ENCODE measurements at places on chromosomes 11 and 22.

DNA sequence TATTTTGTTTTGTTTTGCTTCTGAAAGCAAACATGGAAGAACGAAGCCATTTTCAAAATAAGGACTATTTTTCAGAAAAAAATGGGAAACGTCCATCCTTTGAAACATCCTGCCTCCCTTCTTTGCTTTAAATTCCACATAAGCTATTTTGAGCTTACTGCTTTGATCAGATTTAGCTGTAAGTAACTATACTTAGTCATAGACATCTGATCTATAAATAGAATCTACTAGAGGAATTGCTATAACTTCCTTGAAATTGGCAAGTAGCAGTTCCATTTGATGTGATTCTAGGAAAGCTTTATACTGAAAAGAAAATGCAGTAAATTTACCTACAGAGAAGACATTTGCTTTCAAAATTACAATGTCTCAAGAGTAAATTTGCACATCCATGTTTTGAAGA is 305.8 kb downstream of the TTC28 start:
- H3K4me3 ChIP-seq = no peak overlapping the region
- H3K27me3 ChIP-seq = no peaks in the 10 kb centered on the region
- no peak for DNase-seq
- H3K27ac ChIP-seq = no peak overlapping the region

DNA sequence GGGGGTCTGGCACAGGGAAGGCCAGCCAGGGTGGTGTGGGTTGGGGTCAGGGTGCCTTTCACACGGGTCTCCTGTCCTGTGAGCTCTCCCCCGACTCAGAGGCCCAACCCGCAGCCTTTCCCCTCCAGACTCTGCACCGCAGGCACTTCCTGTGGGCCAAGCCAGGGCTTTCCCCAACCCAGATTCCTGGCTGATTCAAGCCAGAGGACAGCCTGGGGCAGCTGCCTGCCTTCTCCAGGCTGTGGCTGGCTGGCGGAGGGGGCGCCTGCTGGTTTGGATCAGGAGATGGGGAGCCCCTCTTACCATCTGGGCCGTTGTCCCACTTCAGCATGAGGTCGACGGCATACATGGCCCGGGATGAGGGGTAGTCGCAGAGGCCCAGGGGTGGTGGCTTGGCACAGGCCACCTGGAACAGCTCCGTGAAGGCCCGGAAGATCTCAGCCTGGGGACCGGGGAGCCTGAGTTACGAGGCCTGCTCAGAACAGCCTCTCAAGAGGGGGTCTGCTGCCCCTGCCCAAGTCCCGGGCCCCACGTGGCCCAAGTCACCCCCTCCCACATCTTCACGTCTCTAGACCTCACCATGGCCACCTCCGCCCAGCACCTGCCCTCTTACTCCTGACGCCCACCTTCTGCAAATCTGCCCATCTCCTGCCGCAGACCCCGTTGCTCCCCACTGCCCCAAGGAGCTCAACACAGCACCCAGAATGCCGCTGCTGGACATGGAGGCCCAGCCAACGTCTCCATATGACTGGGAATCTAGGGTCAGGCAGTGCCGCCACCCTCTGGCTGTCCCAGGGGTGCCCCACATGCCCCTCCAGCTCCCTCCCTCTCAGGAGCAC is 17.3 kb downstream of the TSPO start:
- no peak overlapping the region for H3K4me3 ChIP-seq
- no peak overlapping the region for H3K27ac ChIP-seq
- H3K4me1 ChIP-seq = no peaks in the 10 kb centered on the region
- peaks cover 22% of the 10 kb centered on the region for H3K36me3 ChIP-seq
- DNase-seq = no peak

- H3K4me3 ChIP-seq = no peak overlapping the region
- no peak for DNase-seq
- peaks cover 36% of the 10 kb centered on the region for H3K4me1 ChIP-seq
- no peaks in the 10 kb centered on the region for H3K27me3 ChIP-seq
- H3K27ac ChIP-seq = peak overlapping the region; percentile 44
Observed at GRCh38 chr11:86174101-86175046, 70.2 kb upstream of the EED start.

DNA sequence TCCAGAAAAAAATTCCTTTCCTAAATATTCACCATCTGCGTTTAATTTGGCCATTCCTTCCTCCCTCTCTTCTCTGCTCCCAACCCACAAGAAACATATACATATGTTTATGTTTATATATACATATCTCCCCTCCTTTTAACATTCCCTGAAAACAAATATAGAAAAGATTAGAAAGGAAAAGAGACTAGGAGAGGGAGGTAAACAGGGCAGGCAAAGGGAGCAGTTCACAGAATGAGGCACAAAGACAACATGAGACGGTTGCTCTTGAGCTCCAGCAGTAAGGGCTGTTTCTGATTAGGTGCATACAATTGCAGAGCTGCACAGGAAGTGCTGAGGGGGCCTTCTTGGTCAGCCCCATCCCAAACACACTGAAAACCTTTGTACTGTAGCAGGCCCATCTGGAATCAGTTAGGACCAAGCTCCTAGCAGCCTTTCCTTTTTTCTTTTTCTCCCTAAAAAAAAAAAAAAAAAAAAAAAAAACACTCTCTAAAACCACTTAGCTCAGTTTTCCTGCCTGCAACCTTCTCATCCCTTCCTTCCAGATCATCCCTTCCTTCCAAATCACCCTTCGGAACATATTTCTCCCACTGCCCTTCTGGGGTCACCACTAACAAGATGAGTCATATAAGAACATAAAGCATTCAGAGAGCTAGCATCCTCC is 57.0 kb downstream of the RBFOX2 start:
- DNase-seq = no peak
- H3K27me3 ChIP-seq = peaks cover 3% of the 10 kb centered on the region
- H3K4me3 ChIP-seq = no peak overlapping the region
- H3K36me3 ChIP-seq = no peaks in the 10 kb centered on the region
- H3K4me1 ChIP-seq = peaks cover 2% of the 10 kb centered on the region

DNA sequence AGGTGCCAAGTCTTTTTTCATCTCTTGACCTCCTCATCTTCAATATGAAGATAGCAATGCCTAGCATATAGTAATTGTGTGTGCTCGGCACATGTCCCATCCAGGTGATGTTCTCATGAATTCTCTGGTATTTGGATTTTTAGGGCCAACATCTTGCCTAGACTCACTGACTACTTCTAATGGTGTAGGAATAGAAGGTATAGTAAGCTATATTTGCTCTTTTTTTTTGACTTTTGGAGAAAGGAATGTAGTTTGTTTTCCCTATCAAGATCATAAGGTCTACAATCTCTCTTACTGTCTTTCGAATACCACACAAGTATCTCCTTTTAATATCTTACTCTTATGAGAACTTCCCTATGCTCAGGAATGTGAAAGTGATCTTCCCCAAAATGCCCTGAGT is 3.2 kb downstream of the HBD start:
- DNase-seq = no peak
- H3K27me3 ChIP-seq = peaks cover 4% of the 10 kb centered on the region
- H3K36me3 ChIP-seq = no peaks in the 10 kb centered on the region
- no peak overlapping the region for H3K27ac ChIP-seq
- no peak overlapping the region for H3K4me3 ChIP-seq
- H3K4me1 ChIP-seq = no peaks in the 10 kb centered on the region

DNA sequence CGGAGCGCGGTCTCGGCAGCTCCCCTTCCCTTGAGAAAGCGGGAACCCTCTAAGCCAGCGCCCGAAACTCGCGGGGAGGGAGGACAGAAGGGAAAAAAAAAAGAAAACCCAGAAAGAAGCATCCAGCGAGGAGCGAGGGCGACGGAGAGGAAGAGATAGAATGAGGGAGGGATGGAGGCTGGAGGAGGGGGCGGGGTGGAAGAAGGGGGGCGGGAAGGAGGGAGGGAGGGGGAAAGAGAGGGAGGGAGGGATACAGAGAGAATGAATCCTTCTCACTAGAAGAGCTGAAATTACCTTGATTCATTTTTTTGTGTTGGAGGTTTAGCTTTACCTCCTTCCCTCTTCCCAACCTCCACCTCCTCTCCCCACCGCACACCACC is 19.3 kb upstream of the BDNF start:
- no peak for DNase-seq
- peaks cover 62% of the 10 kb centered on the region for H3K27me3 ChIP-seq
- H3K4me1 ChIP-seq = peaks cover 4% of the 10 kb centered on the region

GRCh38 chr11:42003801-42004200 is 544.3 kb upstream of the LRRC4C start:
- DNase-seq = no peak
- no peaks in the 10 kb centered on the region for H3K4me1 ChIP-seq
- no peak overlapping the region for H3K4me3 ChIP-seq
- H3K27me3 ChIP-seq = peaks cover 1% of the 10 kb centered on the region

- H3K27me3 ChIP-seq = peaks cover 2% of the 10 kb centered on the region
- no peaks in the 10 kb centered on the region for H3K4me1 ChIP-seq
- no peaks in the 10 kb centered on the region for H3K36me3 ChIP-seq
Observed at GRCh38 chr22:44291674-44292360, 20.9 kb downstream of the SHISAL1 start.

DNA sequence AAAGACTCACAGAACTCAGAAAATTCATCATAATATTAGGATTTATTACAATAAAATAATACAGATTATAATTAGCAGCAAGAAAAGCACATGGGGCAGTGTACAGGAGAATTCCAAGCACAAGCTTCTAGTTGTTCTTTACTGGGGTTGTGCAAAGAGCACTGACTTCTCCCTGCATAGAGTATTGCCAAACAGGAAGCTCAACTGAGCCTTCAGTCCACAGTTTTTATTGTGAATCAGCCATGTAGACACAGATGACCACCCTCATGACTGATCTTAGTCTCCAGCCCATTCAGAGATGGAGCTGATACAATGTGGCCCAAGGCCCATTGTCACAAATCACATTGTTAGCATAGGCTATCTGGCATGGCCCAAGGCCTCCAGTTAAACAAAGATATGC is 798.9 kb downstream of the KCNA4 start:
- DNase-seq = no peak
- no peaks in the 10 kb centered on the region for H3K4me1 ChIP-seq
- H3K27me3 ChIP-seq = no peaks in the 10 kb centered on the region
- H3K4me3 ChIP-seq = no peak overlapping the region
- no peaks in the 10 kb centered on the region for H3K36me3 ChIP-seq
- H3K27ac ChIP-seq = no peak overlapping the region

GRCh38 chr11:34630544-34630943 is 9.7 kb downstream of the EHF start:
- no peak overlapping the region for H3K27ac ChIP-seq
- H3K4me3 ChIP-seq = no peak overlapping the region
- H3K27me3 ChIP-seq = peaks cover 18% of the 10 kb centered on the region
- H3K4me1 ChIP-seq = peaks cover 9% of the 10 kb centered on the region
- no peaks in the 10 kb centered on the region for H3K36me3 ChIP-seq

GRCh38 chr22:31681349-31682345 is 19.6 kb upstream of the PISD start:
- H3K27ac ChIP-seq = no peak overlapping the region
- no peak overlapping the region for H3K4me3 ChIP-seq
- H3K4me1 ChIP-seq = peaks cover 5% of the 10 kb centered on the region
- H3K27me3 ChIP-seq = no peaks in the 10 kb centered on the region

GRCh38 chr11:111177037-111177871 is 68.3 kb upstream of the POU2AF2 start:
- no peak overlapping the region for H3K4me3 ChIP-seq
- H3K36me3 ChIP-seq = no peaks in the 10 kb centered on the region
- DNase-seq = no peak

DNA sequence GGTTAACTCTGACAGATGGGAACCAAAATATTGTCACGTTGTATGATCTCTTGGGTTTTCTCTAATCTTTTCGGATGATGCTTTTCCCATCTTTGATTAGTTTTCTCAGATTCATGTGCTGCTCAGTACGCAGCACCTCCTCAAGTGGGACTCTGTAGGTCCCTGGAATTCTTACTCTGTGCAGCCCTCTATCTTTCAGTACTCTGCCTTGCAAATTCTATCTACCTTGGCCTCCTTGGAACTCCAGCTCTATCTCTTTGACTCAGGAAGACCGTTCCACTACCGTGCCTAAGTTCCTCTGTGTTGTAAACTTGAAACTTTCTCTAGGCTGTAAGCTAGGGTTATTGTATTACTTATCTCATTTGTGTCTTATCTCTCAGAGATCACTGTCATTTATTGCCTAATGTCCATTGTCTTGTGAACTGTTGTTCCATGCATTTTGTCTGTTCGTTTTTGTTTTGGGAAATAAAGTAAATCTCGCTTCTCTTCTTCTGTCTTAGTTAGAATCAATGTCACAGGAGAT is 20.1 kb upstream of the CHORDC1 start:
- no peaks in the 10 kb centered on the region for H3K4me1 ChIP-seq
- H3K4me3 ChIP-seq = no peak overlapping the region
- no peaks in the 10 kb centered on the region for H3K36me3 ChIP-seq
- H3K27ac ChIP-seq = no peak overlapping the region

DNA sequence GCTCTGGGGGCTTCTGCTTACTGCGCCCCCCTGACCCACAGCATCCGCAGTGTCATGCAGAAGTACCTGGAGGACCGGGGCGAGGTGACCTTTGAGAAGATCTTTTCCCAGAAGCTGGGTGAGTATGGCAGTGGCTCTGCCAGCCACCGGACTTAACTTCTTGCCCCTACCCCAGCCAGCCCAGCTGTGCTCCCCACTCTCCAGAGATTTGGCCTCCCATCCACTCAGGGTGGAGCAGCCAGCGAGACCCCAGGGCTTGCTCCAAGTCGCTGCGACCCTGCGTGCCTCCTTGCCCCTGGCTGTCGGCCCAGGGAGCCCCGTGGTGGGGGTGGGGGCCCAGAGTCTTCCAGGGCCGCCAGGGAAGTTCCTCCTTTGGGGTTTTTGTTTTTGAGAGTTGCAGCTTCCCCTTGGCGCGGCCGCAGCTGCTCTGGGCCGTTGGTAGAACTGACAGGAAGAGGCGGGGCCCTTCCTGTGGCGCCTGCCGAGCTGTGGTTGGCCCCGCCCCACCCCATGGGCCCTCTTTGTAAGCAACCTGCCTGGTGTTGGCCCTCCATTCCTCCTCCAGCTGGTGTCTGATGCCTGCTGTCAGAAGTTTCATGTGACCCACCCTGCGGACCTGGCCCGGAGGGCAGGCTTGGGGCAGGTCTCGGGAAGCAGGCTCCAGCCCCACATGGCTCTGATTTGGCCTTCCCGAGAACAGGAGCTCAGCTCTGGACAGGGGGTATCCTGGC is 11.1 kb downstream of the GRK2 start:
- peaks cover 75% of the 10 kb centered on the region for H3K4me1 ChIP-seq
- DNase-seq = peak; percentile 89
- H3K27ac ChIP-seq = peak overlapping the region; percentile 100
- peaks cover 36% of the 10 kb centered on the region for H3K36me3 ChIP-seq

GRCh38 chr11:12741671-12742216 is 67.5 kb downstream of the TEAD1 start:
- H3K4me3 ChIP-seq = no peak overlapping the region
- H3K27me3 ChIP-seq = peaks cover 17% of the 10 kb centered on the region
- H3K27ac ChIP-seq = no peak overlapping the region
- no peaks in the 10 kb centered on the region for H3K4me1 ChIP-seq

GRCh38 chr22:49725516-49725915 is 102.2 kb downstream of the BRD1 start:
- H3K4me1 ChIP-seq = peaks cover 14% of the 10 kb centered on the region
- H3K4me3 ChIP-seq = peak overlapping the region; percentile 89

DNA sequence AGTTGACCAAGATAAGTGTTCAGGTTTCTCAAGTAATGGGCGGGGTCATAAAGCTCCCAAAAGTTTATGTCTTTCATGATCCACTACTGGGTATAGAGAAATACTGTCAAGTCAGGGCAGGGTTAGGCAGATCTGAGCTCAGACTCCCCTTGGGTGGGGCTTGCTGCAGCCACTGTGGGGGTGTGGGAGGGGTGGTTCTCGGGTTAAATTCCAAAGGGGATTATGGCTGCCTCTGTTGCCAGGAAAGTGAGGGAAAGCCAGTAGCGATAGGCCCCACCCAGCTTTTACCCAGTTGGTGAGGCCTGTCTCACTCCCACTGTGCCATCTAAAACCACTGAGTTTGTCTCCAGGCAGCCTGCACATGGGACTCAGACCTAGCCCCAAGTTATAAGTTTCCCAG is 37.8 kb downstream of the DLG2 start:
- H3K4me3 ChIP-seq = no peak overlapping the region
- no peak for DNase-seq
- no peaks in the 10 kb centered on the region for H3K4me1 ChIP-seq
- H3K36me3 ChIP-seq = no peaks in the 10 kb centered on the region

Data from activated naive CD8-positive, alpha-beta T cell treated with anti-CD3 and anti-CD28 coated beads, Interleukin-2, amount 50 U/mL, for 24 hours (primary cell).